CD14-positive monocyte (primary cell): ENCODE measurements at places on chromosomes 6 and 20.

GRCh38 chr6:156662025-156662445 lies 115.1 kb upstream of the ARID1B start:
- no peak overlapping the region for H3K27ac ChIP-seq
- H3K27me3 ChIP-seq = no peaks in the 10 kb centered on the region
- no peak overlapping the region for H3K4me3 ChIP-seq
- no peaks in the 10 kb centered on the region for H3K36me3 ChIP-seq
- H3K4me1 ChIP-seq = no peaks in the 10 kb centered on the region

GRCh38 chr6:34235307-34236130 lies 1.2 kb upstream of the HMGA1 start:
- no peaks in the 10 kb centered on the region for H3K27me3 ChIP-seq
- peak; percentile 92 for DNase-seq
- peaks cover 24% of the 10 kb centered on the region for H3K4me1 ChIP-seq
- peak overlapping the region; percentile 97 for H3K27ac ChIP-seq
- H3K36me3 ChIP-seq = peaks cover 4% of the 10 kb centered on the region

GRCh38 chr6:21357262-21357661 lies 236.3 kb upstream of the SOX4 start:
- no peak overlapping the region for H3K27ac ChIP-seq
- no peak overlapping the region for H3K4me3 ChIP-seq
- H3K36me3 ChIP-seq = no peaks in the 10 kb centered on the region
- no peaks in the 10 kb centered on the region for H3K27me3 ChIP-seq
- DNase-seq = no peak
- H3K4me1 ChIP-seq = no peaks in the 10 kb centered on the region

DNA sequence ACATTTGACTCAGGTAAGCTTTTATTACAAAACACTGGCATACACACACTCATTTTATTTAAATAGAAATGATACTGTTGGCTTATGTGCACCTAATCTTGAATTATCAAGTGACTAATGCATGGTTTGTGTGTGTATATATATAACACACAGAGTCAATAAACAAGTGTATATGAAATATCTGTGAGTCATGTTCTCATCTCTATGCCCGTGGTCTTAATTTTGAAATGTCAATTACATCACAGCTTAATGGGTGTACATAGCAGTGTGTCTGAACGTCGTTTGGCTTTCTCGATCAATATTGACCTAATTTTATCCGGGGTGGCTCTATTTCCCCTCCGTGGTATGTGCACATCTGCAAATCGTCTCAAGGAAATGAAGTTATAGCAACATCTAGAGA lies 104.0 kb upstream of the ZFP64 start:
- no peaks in the 10 kb centered on the region for H3K4me1 ChIP-seq
- H3K36me3 ChIP-seq = no peaks in the 10 kb centered on the region
- DNase-seq = no peak
- no peaks in the 10 kb centered on the region for H3K27me3 ChIP-seq

GRCh38 chr6:128139519-128139918 lies 238.7 kb upstream of the THEMIS start:
- H3K4me1 ChIP-seq = peaks cover 10% of the 10 kb centered on the region
- no peak overlapping the region for H3K27ac ChIP-seq
- no peak for DNase-seq
- no peaks in the 10 kb centered on the region for H3K27me3 ChIP-seq
- no peaks in the 10 kb centered on the region for H3K36me3 ChIP-seq
- H3K4me3 ChIP-seq = no peak overlapping the region

GRCh38 chr6:159067334-159067733 lies 22.5 kb upstream of the TAGAP start:
- H3K36me3 ChIP-seq = no peaks in the 10 kb centered on the region
- H3K4me1 ChIP-seq = peaks cover 41% of the 10 kb centered on the region
- H3K4me3 ChIP-seq = no peak overlapping the region
- no peaks in the 10 kb centered on the region for H3K27me3 ChIP-seq
- no peak overlapping the region for H3K27ac ChIP-seq

DNA sequence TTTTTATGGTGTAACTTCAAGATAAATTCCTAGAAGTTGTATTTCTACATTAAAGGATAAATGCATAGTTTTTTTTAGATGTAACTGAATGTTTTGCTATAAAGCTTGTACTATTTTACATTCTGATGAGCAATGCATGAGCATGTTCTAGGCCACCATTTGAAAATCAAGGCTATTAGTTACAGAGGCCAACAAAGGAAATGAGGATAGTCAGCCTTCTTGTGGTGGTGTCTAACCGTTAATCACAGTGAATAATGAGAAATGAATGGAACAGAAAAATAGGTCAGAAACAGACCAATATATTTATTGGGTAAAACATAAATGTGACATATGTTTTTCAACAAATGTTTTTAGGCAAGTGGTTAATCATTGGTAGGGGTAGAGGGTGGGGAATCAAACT lies 37.6 kb upstream of the L3MBTL3 start:
- no peaks in the 10 kb centered on the region for H3K4me1 ChIP-seq
- H3K4me3 ChIP-seq = no peak overlapping the region
- no peaks in the 10 kb centered on the region for H3K36me3 ChIP-seq
- no peak overlapping the region for H3K27ac ChIP-seq

- H3K27ac ChIP-seq = no peak overlapping the region
- H3K36me3 ChIP-seq = no peaks in the 10 kb centered on the region
- DNase-seq = no peak
- H3K4me3 ChIP-seq = no peak overlapping the region
- H3K27me3 ChIP-seq = no peaks in the 10 kb centered on the region
These were observed 151.5 kb downstream of the CD24 start for GRCh38 chr6:106823058-106823457.

GRCh38 chr6:75334266-75335040 lies 49.9 kb upstream of the TMEM30A start:
- H3K36me3 ChIP-seq = no peaks in the 10 kb centered on the region
- no peak for DNase-seq
- no peak overlapping the region for H3K27ac ChIP-seq
- H3K4me1 ChIP-seq = no peaks in the 10 kb centered on the region
- H3K4me3 ChIP-seq = no peak overlapping the region

GRCh38 chr6:13474360-13474759 lies 13.0 kb downstream of the GFOD1 start:
- no peak overlapping the region for H3K4me3 ChIP-seq
- H3K4me1 ChIP-seq = peaks cover 22% of the 10 kb centered on the region
- H3K27me3 ChIP-seq = no peaks in the 10 kb centered on the region
- no peaks in the 10 kb centered on the region for H3K36me3 ChIP-seq

- DNase-seq = no peak
- no peak overlapping the region for H3K4me3 ChIP-seq
- no peaks in the 10 kb centered on the region for H3K36me3 ChIP-seq
- no peaks in the 10 kb centered on the region for H3K27me3 ChIP-seq
- peaks cover 20% of the 10 kb centered on the region for H3K4me1 ChIP-seq
These were observed 89.9 kb downstream of the CDS2 start for GRCh38 chr20:5216663-5217062.

DNA sequence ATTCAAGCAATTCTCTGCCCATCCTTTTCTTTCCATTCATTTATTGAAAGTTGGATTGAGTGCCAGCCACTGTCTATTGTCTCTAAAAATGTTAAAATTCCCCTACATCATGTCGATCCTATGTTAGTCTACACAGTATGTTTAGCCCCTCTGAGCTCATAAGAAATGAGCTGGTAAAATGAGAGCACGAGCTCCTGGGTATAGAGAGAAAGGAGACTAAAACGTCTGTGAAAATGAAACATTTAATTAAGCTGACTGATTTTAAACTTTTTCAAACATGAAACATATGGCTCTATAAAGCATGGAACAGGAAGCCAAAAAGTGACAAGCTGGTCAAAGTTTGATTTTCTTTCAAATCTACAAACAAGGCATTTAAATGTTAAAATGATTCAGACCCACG lies 104.0 kb upstream of the ASF1A start:
- no peak overlapping the region for H3K27ac ChIP-seq
- no peaks in the 10 kb centered on the region for H3K27me3 ChIP-seq
- peaks cover 17% of the 10 kb centered on the region for H3K4me1 ChIP-seq
- no peaks in the 10 kb centered on the region for H3K36me3 ChIP-seq

DNA sequence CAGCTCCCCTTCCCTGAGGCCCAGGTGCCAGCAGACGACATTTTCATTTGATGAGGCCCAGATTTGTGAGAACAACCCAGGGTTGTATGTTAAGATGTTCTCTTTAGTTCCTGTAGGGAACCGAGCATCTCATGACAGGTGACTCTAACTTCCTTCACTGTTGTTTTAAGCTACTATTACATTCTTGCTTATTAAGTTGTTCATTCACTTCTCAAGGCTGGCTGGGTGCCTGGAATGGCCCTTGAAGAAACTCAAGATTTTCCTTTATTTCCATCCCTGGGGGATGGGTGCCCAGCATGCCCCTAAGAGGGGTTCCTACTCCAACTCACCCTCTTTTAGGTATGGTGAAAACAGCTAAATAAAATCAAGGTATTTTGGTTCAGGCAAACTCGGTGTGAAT lies 111.5 kb upstream of the SYNDIG1 start:
- H3K36me3 ChIP-seq = no peaks in the 10 kb centered on the region
- H3K4me1 ChIP-seq = no peaks in the 10 kb centered on the region

DNA sequence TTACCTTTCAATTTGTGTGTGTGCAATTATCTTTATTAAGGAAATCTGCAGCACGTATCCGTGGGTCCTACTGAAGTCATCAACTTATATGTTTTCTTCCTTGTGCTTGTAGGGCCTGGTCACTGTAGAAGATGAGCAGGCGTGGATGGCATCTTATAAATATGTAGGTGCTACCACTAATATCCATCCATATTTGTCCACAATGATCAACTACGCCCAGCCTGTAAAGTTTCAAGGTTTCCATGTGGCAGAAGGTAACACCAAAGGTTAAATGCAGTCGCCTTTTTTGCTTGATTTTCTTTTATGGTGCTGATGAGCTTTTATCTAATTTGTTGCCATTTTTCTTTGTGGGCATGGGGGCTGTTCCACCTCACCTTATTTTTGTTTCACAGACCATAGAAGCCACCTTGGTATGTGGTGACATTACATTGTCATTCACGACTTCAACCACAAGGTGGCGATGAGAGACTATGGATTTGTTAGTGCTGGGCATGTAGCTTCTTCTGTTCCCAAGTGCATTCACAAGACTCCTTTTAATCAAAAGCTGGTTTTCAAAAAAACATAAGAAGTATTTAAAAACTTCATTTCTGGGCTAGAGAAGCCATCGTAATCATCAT lies 106.5 kb upstream of the LAMP5 start:
- no peaks in the 10 kb centered on the region for H3K36me3 ChIP-seq
- H3K4me1 ChIP-seq = no peaks in the 10 kb centered on the region
- DNase-seq = peak; percentile 59

DNA sequence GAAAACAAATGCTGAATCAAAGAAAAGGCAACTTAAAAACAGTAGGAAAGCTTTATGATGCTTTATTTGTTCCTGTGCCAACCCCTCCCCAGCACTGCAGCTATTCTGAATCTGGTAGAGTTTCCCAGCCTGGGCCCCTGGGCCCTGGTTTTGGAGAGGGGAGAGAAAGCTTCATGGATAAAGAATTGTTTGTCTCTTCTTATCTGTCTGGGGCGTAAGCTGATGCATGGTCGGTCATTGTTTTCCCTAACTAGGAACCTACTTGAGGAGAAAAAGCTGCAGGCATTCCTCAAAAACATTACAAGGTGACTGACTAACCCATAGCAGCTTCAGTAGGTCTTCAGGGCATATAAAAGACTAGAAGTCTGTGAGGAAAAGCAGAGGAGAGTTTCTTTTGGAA lies 758.1 kb upstream of the EPHA7 start:
- no peak for DNase-seq
- no peaks in the 10 kb centered on the region for H3K4me1 ChIP-seq
- H3K36me3 ChIP-seq = no peaks in the 10 kb centered on the region
- no peak overlapping the region for H3K4me3 ChIP-seq
- no peaks in the 10 kb centered on the region for H3K27me3 ChIP-seq

- no peak overlapping the region for H3K4me3 ChIP-seq
- H3K27ac ChIP-seq = peak overlapping the region; percentile 88
- no peaks in the 10 kb centered on the region for H3K36me3 ChIP-seq
- peaks cover 74% of the 10 kb centered on the region for H3K4me1 ChIP-seq
- no peaks in the 10 kb centered on the region for H3K27me3 ChIP-seq
These were observed 29.0 kb downstream of the CEBPB start for GRCh38 chr20:50219600-50219999.

DNA sequence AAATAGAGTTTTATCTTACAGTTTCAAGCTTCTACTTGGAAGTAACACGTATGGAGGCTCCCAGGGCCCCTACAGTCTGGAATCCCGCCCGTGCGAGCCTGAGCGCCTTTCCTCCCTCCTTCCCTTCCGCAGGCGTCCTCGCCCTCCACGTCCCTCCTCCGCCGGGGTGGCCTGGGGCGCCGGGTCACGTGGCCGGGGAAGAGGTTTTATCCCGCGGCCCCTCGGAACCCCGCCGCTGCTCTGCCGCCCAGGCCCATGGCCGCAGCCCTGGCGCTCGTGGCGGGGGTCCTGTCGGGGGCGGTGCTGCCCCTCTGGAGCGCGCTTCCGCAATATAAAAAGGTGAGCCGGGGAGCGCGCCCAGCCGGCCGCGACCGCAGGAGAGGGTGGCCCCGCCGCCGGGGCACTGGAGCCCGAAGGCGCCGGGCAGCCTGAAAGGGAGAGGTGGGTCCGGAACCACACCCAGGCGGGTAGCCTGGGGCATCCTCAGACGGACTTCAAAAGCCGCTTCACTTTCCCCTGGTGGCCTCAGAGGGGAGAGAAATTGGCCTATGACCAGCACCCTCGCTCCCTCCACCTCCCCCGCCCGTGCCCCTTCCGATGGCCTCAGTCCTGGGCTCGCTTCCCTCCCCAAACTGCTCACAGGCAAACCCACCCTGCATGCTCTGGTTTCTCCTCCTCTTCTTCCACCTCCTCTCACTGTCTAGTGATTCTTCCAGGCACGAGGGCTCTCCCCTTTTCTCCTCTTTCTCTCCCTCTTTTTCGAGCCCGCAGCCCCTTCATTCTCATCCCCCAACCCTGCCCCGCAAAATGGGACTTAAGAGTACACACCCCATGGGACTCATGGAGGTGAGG lies at the start of gene CLPSL2:
Gene CLPSL2, plus strand, starts transcription at position 235 of the 852 bp plus-strand sequence. Its CDS starts 21 bp downstream, at position 256.
- H3K27me3 ChIP-seq = peaks cover 17% of the 10 kb centered on the region
- peak within 1 kb of the TSS; percentile 18 for H3K4me3 ChIP-seq
- no peaks in the 10 kb centered on the region for H3K36me3 ChIP-seq
- DNase-seq = no peak
- peaks cover 7% of the 10 kb centered on the region for H3K4me1 ChIP-seq

- no peaks in the 10 kb centered on the region for H3K36me3 ChIP-seq
- H3K4me3 ChIP-seq = no peak overlapping the region
- no peaks in the 10 kb centered on the region for H3K4me1 ChIP-seq
- H3K27me3 ChIP-seq = no peaks in the 10 kb centered on the region
These were observed 61.7 kb upstream of the HMGN3 start for GRCh38 chr6:79296211-79296610.

DNA sequence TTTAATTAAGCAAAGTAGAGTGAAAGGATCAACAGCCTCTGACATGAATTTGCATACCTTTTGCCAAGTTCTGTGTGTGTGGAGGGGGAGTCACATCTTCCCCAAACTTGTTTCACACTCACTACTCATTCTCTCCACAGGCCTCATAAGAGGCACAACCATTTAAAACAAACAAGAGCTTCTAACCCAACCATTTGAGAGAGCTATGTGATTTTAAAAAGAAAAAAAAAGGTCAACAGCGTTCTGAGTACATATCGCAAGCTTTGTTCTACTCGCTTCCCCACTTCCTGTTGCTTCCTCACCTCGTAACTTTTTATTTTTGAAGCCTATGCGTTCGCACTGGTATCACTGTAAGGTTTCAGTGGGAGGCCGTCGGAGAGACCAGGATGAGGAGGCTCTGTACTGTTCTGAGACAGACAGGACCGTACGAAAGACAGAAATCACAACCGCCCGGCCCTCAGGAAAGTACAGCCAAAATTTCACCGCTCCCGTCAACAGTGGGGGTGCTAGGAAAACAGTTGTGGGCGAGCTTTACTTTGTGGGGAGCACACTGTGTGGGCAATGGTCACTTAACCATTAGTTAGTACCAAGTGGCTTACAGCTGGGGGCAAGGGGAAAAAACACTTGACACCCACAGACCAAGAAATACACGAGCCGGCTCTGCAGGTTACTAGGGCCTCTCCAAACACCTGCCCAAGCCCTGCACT lies 61.3 kb downstream of the TRERF1 start:
- no peak overlapping the region for H3K4me3 ChIP-seq
- H3K27me3 ChIP-seq = no peaks in the 10 kb centered on the region
- no peak overlapping the region for H3K27ac ChIP-seq
- no peak for DNase-seq
- H3K4me1 ChIP-seq = peaks cover 40% of the 10 kb centered on the region
